Cortex of kidney (tissue), 1 donor: ENCODE measurements at places on chromosomes 1 and 21.

DNA sequence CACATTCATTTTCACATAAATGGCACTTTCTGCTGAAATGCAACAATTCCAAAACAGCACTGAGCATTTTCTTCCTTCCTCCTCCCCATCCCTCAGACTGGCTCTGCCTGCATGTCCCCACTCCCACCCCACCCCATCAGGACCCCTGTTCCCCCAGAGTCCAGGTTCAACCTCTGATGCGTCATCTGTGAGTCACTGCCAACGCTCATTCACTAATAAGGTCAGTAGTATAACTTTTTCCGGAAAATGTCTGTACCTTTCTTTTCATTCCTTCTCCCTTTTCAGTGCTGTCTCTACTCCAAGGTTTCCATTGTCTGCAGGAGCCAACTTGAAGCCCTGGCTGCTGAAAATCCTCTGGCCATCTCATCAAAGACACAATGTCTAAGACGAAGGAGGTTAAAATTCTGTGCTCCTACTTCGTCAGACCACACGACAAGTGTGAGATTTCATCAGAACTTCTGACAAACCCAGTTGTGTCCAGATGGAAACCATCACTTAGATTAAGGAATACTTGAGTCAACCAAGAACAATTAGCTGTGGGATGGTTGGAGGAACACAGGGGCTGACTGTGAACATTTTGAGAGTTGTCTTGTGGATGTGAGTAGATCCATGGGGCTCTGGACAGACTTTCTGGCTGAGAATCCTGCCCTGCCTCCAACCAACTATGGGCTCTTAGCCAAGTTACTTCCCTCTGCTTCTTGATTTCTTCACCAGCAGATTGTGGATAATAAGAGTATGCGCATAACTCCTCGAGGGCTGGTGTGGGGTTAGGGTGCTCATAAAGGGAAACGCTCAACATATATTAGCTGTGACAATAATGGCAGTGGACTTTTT is 35.6 kb upstream of the UTS2 start:
- DNase-seq = no peak

GRCh38 chr1:59625384-59625783 is 189.4 kb upstream of the HOOK1 start:
- DNase-seq = no peak

GRCh38 chr1:21589618-21590017 is 79.5 kb downstream of the RAP1GAP start:
- no peak for DNase-seq

DNA sequence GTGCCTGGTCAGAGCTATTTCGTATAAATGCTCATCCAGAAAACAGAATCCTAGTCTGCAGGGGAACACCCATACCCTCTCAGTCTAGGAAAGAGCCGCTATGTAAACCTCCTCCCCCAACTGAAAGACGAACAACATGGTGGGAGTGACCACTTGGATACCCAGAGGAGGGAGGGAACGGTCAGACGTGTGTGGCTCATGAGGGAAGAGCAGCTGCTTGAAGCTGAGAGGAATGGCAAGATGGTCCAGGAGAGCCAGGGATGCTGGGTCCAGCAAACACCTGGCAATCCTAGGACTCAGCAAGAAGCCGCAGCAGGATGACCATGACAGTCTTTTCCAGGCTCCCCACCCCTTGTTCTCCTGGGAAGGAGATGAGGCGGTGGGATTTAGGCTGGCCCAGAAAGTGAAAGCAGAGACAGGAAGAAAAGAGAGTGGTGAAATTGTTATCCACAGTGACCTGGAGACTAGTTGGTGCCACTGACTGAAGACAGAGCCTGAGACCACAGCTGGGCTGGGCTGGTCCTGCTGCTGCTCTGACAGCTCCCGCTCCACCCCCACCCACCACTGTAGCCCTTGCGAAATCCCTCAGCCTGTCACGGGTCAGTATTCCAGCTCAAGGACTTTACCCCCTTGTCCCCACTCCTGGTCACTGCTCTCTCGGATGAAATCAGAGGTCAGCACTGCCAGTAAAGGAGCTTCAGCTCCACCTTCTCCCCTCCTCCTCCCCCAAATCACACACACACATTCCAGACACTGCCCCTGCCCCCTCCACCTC is 3.6 kb downstream of the CERS2 start:
- no peak for DNase-seq

DNA sequence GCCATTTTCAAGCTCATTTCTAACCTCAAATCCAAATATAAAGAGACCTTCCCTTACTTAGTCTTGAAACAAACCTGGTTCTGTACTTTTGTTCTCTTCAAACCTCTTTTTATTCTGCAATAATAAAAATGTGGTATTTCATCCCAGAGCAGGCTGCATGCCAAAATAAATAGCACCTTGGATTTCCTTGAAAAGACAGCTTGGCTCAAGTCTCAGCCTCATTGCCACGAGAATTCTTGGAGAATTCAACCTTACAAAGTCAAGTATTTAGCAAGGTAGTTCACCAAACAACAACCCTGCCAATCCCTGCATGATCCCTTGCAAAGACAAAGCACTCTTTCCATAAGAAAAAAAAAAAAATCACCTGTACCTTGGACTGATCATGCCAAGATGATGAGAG is 33.8 kb downstream of the KANK4 start:
- DNase-seq = no peak

DNA sequence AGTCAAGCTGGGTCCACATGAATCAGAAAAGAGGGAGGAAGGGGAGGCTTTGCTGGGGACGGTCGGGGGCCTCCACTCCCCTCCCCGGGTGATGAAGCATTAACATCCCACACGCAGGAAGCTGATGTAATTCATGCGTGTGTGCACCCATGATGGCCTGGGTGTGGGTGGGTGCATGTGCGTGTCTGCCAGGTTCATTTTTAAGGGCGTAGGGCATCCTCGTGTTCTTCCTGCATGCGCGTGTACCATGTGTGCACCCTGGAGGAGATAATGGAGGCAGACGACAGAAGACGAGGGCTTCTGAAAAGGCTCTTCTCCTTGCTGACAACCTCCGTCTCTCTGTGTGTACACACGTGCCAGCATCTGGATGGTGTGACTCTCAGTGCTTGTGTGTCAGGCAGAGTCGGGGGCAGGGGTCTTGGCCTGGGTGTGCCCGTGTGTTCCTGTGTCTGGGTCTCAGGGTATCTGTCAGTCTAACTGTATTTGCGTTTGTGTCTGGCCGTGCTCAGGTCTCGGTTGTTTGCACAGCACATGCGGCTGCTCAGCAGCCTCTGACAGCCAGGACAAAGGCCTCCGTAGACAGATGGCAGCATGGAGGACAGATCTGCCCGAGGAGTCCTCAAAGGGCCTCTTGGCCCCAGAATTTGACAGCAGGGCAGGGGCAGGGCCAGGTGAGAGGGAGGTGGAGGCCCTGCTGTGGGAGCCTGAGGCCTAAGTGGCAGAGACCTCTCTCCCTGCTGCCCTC is 2.4 kb downstream of the RAP1GAP start:
- no peak for DNase-seq

GRCh38 chr21:31727181-31727580 is 4.7 kb downstream of the SCAF4 start:
- no peak for DNase-seq

DNA sequence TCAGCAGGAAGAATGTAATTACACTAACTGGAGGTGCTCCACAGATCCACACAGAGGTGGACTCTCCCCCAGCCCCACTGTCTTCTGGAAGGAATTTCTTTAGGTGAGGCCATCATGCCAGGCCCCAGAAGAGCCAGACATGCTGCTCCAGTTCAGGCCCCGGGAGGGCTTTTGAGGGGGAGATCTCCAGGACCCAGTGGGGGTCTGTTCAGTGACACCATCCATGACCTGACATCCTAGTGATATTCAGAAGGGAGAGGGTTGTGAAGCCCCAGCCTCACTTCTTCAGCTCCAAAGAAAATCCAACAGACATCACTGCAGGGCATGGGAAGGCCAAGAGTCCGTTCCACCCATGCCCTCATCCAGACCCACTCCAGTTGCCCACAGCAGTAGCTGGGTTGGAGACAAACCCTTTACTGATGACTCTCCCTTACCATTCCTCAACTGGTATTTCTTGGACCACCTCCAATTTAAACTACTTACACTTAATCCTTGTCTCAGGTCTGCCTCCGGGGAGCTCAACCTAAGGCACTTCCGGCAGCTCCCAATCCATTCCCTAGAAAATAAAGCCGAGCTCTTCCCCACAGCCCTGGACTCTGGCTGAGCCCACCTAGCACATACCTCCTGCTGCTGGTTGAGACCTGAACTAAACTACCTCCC is 39.2 kb downstream of the CSMD2 start:
- no peak for DNase-seq

- DNase-seq = no peak
These were observed 4.5 kb downstream of the TMEM125 start for GRCh38 chr1:43274125-43274803.

DNA sequence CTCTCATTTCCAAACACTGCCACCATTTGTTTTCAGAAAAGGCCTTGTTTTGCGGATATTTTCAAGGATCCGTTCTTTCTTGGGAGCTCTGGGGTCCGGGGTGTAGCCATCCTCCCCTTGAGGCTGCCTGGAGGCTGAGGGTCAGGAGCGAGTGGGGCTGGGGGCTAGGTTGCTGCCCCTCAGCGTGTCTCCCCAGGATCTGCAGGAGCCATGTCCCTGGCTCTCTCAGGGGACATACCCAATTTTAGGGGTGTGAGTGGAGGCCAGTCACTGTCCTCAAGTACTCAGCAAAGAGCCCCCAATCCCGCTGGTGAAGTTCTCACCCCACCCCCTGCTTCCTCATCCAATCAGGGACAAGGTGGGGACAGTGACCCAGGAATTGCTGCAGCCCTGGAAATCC is 15.0 kb upstream of the PRDM16 start:
- DNase-seq = no peak

- no peak for DNase-seq
These were observed 14.7 kb upstream of the CD53 start for GRCh38 chr1:110857964-110858948.

DNA sequence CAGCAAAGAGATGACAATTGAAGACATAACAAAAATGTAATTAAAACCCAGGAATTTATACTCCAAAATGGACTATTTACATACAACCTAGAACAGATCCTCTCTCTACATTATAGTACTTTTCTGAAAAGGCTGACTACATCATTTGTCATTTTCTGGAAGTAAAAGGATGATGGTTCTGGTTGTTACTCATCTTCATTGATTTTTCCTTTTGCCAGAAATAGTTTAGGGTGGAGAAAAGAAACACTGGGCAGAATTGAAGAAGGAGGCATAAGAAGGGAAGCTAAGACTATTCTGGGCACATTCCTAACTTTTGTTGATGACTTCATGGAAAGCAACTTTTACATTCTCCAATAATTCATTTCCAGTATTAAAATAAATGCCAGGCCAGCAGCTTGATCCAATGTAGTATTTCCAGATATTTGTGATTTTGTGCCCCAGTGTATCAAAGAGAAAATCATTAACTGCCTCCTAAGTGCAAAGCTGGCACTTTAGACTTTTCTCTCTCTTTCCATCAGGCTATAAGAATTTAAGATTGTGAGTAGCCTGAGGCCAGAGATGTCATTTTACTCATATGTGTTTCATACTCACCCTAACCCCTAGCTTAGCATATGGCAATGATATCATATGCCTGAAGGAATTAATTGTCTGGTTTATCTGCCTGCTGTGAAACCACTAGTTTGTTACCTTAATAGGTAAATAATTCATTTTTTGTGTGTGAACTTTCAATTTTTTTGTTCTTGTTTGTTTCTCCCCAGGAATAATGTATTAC is 369.5 kb upstream of the LYPLAL1 start:
- DNase-seq = no peak

DNA sequence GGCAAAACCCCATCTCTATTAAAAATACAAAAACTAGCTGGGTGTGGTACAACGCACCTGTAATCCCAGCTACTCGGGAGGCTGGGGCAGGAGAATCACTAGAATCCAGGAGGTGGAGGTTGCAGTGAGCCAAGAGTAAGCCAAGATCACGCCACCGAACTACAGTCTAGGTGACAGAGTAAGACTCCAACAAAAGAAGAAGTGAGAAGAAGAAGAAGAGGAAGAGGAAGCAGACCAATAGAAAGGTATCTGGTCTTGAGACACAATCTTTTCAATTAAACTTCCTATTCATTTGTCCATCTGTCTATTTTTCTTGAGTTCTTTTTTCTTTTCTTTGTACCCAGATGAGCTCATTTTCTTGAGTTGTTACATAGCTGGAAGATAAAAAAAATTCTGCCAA is 55.7 kb upstream of the ACADM start:
- no peak for DNase-seq

DNA sequence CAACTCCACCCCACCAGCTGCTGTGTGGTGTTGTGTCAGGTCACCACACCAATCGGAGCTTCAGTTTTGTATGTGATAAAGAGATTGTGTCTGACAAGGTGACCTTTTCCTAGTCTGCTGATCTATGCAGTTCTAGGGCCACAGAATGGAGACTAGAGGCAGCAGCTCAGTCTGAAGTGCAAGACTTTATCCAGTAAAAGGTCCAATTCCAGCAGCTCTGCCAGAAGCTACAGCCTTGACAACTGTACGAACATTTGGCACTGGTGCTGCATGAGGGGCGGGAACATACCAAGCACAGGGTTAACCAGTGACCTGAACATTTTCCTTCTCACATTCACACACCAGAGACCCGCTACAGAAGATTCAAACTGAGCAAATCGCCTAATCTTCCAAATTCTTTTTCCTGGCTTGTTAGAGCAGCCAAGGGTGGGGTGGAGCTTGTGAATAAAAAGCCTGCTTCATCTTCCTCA is 9.3 kb downstream of the FMO1 start:
- DNase-seq = no peak

DNA sequence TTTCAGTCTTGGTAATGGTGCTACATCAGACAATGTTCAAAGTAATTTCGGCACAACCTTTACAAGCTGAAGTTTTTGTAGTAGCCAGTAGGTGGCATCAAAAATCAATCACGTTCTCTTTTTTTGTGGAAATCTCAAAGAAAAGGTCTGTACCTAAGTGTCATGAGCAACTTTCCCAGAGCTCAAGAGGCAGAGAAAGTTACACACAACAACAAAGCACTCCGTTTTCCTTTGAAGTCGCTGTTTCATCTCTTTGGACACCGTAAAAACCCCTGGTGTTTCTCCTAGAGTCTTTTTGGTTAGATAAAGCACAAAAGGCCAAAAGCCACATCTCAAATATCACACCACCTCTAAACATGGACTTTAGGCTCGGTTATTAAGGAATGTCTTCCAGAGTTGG is 131.6 kb downstream of the LHX8 start:
- DNase-seq = no peak

DNA sequence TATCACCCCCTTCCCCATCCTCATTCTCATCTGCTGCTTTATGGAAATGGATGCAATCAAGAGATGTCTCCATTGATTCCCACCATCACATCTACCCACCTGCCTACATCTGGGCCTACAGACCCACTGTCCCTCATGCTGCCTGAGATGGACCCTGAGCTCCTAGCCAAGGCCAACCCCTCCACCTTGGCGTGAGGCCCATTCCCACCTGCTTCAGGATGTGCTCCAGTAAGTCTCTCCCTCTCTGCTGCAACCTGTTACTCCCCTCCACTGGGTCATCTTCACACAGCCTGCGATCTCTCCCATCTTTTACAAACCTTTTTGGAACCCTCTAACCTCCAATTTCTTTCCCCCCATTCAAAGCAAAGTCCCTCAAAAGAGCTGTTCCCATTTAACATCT is 4.5 kb upstream of the GALE start:
- DNase-seq = no peak

- no peak for DNase-seq
These were observed 161.6 kb downstream of the DISP1 start for GRCh38 chr1:222976453-222976852.
